GOT3 (cell line): ENCODE measurements at places on chromosomes 6 and 20.

- DNase-seq: no peak
These were observed 37.5 kb downstream of the SNAI1 start for GRCh38 chr20:50020288-50020687.

GRCh38 chr6:42104804-42105125 is 37.7 kb downstream of the C6orf132 start:
- DNase-seq: no peak

DNA sequence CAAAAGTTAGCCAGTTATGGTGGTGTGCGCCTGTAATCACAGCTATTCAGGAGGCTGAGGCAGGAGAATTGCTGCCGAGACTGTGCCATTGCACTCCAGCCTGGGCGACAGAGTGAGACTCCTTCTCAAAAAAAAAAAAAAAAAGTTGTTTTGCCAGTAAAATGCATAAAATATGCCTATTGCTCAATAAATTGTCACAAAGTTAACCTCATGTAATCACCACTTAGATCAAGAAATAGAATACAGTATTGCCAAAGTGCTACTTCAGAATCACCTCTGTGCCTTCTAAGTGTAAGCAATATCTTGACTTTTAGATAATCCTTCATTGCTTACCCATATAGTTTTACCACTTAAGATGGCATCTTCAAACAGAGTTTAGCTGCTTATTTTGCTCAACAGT is 80.7 kb downstream of the TRMT11 start:
- no peak for DNase-seq

DNA sequence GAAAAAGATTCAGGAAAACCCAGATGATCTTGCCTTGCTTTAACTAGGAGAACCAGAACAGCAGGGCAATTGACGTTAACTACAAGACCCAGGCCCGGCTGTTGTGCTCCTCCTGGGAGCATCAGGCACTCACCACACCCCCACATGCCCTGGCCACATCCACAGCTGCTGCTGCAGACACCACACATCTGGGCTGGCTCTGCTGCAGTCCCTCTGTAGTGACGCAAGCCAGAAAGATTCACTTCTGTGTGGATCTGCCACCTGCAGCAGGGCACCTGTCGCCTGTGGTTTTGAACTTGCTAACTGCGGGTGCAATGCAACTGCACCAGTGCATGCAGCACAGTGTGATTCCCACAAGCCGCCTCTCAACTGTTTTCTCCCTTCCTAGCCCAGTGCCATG is 228.8 kb downstream of the SYNDIG1 start:
- no peak for DNase-seq

DNA sequence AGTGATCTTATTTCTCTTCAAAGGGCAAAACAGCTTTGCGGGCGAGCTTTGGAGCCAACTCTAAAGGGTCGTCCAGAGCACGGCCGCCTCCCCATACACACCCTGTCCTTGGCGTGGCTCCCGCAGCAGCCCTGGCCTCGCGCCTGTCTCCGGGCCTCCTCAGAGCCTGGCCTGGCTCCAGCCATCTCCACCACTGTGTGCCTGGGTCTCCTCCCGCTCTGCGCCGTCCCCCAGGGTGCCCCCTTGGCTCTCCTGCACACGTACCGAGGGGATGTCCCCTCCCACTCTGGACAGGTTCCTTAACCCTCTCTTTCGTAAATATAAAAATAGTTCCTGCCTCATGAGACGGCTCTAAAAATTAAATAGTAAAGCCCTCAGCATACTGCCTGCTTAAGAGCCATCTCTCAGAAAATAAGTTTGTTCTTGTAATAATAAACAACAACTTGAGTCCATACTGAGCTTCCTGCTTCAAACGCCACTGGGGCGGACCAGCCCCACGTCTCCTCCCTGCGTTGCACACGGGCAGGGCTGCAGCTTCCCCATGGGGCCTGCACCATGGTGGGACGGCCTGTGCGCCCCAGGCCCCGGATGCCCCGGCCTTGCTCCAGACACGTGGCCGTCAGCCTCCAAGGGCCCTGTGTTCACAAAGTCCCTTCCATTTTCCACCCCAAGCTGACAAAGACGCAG is 226.2 kb downstream of the TTLL2 start:
- no peak for DNase-seq
